ENCODE measurements at places on chromosomes 16 and 17.

- DNase-seq = peak; percentile 68
Measured at GRCh38 chr17:42553866-42554249, 1.1 kb downstream of the HSD17B1 start.

GRCh38 chr16:54533856-54534490, 247.4 kb upstream of the IRX3 start:
- no peak for DNase-seq

DNA sequence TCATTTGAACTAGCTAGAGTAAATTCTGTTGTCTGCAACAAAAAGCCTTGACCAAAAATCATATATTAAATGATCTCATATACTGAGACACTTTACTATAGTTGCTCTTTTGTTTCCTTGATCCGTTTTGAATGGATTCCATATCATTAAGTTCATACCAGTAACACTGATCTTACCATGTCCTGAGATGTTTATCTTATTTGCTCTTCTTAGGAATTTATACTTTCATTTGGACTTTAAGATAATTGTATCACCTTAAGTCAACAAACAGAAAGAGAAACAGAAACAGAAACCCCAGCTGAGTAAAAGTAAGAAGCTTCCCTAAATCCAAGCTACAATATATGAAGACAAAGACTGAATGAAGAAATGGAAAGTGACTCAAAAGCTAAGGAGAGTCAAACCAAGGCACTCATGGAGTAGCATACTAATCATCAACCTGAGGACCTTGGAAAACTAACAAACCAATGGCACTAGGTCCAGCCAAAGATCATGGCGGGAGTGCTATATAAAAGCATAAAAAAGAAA, 106.5 kb upstream of the COX10 start:
- no peak for DNase-seq

DNA sequence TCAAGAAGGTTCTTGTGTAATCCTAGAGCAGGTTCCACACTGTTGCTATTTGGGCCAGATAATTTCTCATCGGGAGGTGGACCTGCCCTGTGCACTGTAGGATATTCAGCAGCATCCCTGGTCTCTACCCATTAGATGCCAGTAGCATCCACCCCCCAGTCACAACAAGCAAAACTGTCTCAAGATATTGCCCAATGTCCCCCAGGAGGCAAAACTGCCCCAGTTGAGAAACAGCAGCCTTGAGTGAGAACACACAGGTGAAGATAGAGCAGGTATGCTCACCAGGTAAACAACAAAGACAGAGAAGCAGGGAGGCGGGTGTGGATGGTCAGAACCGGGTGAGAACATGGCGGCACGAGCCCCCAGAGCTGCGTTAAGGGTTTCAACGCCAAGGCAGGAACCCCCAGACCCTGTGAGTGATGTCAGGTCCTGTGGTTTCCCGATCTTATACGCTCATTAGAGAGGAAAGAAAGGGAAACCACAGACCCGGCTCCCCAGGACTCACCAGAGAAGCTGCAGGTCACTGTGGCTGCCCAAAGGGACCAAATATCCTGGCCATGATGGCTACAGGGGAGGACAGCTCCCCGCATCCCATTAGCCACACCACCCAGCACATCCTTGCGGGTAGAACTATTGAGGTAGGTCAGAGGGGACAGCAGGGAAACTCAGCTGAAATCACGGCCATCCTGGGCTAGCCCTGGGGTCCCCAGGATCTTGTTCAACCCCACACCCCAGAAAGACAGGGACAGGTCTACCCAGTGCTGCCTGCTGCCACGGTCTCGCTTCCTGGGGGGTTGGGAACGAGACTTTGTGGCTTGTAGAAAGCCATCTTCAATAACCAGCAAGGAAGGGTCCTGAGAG, 21.2 kb downstream of the CDC42EP4 start:
- no peak for DNase-seq

GRCh38 chr17:17935321-17936271, 36.6 kb downstream of the TOM1L2 start:
- DNase-seq = no peak

GRCh38 chr17:57724026-57724728, 20.9 kb downstream of the CCDC182 start:
- DNase-seq = no peak

DNA sequence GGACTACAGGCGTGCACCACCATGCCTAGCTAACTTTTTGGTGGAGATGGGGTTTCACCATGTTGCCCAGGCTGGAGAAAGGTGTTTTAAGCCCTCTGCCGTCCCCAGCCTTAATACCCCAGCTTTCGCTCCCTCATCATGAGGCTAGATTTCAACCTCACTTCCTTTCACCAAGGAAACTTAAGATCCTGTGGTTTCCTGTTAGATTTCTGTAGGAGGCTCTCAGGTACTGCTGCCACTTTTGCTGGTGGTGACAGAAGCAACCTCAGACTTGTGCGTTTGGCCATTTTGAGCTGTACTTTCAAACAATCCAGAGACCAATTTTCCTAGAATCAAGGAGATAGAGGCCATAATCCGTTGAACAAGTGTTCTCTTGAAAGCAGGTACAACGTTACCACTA, 36.2 kb downstream of the MPHOSPH6 start:
- no peak for DNase-seq

DNA sequence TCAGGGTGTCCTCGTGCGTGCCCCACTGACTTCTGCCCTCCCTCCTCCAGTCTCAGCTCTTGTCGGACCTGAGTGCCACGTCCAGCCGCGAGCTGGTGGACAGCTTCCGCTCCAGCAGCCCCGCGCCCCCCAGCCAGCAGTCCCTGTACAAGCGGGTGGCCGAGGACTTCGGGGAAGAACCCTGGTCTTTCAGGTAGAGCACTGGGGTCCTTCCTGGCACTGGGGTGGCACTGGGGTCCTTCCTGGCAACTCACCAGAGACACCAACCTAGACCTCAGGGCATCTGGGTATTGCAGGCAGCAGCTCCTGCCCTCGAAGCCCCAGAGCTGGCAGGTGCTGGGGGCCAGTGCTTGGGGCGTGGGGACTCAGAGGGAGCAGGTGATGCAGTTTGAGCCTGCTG, 25.0 kb downstream of the SGSH start:
- no peak for DNase-seq

- no peak for DNase-seq
Measured at GRCh38 chr17:41535764-41536481, 7.8 kb upstream of the KRT19 start.

GRCh38 chr16:56911771-56912571, 20.0 kb upstream of the HERPUD1 start:
- DNase-seq = no peak

DNA sequence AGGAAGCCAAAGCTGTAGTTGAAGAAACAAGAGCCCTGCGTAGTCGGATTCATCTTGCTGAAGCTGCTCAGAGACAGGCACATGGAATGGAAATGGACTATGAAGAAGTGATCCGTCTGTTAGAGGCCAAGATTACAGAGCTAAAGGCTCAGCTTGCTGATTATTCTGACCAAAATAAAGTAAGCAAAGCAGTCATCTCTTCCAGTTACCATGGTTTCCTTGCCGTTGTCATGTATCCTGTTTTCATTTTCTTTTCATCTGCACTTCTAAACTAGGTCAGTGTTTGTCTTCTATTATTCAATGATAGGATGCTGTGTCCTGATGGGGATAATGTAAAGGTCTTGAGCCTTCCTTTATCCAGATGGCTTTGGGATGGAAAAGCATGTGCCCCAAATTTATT, 104.3 kb downstream of the STXBP4 start:
- DNase-seq = no peak

- DNase-seq = no peak
Measured at GRCh38 chr17:18772471-18772870, 8.5 kb upstream of the TVP23B start.

DNA sequence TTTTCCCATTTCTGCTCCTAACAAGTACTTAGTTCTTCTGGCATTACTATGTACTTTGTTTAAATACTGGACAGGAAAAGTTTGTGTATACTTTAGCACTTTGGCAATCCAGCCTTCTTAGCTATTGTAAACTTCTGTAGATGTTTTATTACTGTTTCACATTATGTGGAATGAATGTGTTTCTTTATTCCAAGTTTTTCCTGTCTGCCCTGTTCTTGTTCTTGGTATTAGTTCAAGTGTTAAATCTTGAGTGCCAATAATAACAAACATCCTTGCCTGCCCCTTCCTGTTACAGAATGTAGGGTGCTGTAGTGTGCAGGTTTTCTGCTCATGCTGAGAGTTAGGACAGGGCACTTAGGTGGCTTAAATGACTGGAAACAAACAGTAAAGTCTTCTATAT, 7.3 kb upstream of the CAPNS2 start:
- DNase-seq = no peak

DNA sequence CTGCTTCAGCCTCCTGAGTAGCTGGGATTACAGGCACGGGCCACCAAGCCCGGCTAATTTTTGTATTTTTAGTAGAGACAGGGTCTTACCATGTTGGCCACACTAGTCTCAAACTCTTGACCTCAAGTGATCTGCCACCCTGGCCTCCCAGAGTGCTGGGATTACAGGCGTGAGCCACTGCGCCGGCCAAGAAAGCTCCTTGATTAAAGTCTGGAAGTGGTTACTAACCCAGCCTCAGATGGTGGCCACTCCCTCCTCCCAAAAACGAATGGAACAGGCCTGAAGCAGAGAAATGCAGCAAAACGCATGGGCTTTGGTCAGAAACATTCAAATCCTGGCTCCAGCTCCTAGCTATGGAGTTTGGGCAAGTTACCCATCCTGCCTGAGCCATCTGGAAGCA, 11.3 kb downstream of the FKBP10 start:
- DNase-seq = no peak

GRCh38 chr16:47815655-47816054, 340.1 kb downstream of the ABCC12 start:
- no peak for DNase-seq

DNA sequence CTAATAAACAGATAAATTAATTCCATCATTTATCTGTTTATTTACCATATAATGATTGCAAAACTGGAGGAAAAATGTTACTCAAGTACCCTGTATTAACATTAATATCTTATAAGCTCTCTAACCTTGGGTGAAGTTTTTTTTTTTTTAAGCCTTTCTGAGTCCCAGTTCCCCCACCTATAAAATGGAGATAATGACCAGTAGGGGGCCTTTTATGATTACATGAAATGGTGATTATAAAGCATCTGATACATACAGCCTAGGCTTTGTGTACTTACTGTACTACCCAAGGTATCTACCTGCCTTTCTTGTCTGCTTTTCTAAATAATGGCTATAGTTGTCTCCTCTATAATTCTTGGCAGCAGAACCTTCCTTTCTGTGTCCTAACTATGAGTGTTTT, 22.6 kb downstream of the LRRC36 start:
- peak; percentile 33 for DNase-seq

DNA sequence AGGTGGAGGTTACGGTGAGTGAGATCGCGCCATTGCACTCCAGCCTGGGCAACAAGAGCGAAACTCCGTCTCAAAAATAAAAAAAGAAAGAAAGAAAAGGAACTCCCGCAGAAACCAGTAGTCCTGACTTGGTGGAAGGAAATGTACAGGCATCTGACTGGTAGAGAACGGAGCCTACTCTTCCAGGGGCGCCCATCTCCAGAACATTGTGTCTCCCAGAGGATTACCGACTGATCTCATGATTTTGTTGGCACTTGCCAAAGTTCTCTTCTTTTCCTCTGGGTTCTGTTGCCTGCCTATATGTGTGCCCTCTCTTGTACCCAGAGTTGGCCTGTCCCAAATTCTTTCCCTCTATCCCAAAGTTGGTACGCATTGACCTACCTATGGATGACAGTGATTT, 24.2 kb downstream of the DDX19A start:
- DNase-seq = no peak

- DNase-seq = no peak
Measured at GRCh38 chr17:75548813-75549212, 23.3 kb downstream of the LLGL2 start.

GRCh38 chr16:17450291-17450690, 20.5 kb downstream of the XYLT1 start:
- DNase-seq = no peak

GRCh38 chr17:47973541-47973940, 2.6 kb downstream of the CDK5RAP3 start:
- no peak for DNase-seq

- no peak for DNase-seq
Measured at GRCh38 chr16:27517664-27518063, 32.0 kb downstream of the GTF3C1 start.

Measured in SK-N-SH (cell line).